ENCODE measurements at places on chromosomes 5 and 9.

DNA sequence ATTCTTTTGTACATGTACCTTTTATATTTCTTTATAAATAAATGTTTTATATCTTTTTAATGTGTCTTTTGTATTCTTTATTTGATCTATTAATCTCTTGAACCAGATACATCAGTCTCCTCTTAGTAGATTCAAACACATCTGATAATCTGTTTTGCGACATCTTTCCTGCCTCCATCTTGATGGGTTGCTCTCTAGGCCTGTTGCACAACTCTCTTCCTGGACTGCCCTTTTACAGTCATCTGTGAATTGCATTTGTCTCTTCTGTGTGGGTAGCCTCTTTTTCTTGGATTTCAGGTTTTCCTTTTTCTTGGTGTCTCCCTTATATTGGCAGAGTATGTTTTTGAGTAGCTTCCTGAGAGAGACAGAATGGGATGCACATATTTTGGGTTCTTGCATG lies 6.2 kb downstream of the ZFYVE16 start:
- no peak for DNase-seq

DNA sequence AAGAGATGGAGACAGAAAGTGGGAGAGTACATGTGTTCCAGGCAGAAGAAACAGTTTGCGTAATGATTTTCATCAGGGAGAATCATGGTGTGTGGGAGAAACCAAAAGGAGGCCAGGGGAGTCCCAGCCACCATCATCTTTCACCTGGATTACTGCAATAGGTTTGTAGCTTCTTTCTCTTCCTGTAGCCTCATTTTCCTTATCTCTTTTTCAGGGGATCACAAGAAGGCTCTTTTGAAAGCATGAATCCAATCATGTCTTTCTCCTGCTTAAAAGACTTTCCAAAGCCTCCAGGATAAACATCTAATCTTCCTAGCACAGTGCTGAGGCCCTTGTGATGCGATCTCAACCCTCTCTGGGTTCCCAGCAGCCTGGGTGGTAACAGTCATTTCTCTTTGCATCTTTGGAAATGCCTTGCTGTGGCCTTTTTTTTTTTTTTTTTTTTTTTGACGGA lies 10.3 kb upstream of the GPBP1 start:
- no peak for DNase-seq

DNA sequence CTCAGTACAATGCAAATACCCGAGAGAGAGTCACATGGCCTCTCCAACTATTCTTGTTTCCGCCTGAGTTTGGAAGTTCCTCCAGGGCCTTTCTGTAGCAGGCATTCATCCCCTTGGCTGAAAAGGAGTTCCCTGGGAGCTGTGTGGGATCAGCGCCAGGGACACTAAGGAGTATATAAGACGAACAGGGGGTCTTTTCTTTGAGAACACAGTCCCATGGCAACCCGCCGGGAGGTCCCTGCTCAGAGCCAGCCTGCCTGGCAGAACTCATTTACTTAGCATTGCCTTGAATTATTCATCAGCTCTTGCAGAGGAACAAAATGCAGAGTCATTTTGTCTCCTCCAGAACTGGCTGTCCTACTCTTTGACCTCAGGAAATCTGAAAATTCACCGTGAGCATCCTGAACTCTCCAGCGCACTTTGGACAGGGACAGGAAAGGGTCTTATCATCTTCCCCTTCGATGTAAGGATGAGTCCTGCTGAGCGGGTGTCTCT lies 120.4 kb upstream of the OSMR start:
- DNase-seq, result no peak

- DNase-seq, result no peak
Observed at GRCh38 chr9:98453589-98454311, 198.3 kb upstream of the TBC1D2 start.

GRCh38 chr9:34552606-34552981 lies 29.8 kb upstream of the ENHO start:
- DNase-seq, result no peak
